ENCODE measurements at places on chromosomes 3 and 15. TPM values are rescaled to one million over a fixed set of nuclear protein-coding genes. Genes with fewer than 3 reads are reported as not detected.
A peak's percentile ranks its signal among the peaks of the same experiment; 100 is the strongest.

DNA sequence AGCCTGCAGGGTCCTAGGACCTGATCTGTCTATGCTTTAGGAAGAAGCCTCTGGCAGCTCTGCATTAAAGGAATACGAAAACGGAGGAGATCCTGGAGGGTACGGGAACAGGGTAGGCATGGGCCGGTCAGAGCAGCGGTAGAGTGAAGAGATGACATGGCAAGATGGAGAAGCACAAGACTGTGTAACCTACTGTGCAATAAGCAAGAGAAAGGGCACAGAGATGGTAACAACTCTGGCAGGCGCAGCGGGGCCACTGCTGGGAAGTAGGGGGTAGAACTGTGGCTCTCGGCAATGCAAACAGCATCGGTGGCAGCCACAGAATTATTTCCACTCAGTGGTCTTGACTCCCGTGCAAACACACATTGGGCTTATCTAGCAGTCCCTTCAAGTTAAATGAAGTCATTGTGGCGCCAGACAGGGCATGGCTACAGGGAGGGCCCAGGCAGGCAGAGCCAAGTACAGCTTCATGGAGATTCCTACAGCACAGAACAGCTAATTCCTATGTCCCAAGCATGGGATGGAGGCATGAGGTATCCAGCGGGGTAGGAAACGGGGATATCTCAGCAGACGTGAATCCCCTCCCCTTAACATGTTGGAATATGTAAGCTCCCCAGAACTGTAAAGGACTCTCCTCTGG, 28.8 kb downstream of the WHAMM start:
- no peaks in the 10 kb centered on the region for H3K4me1 ChIP-seq
- H3K36me3 ChIP-seq, result peaks cover 50% of the 10 kb centered on the region
- H3K27me3 ChIP-seq, result no peaks in the 10 kb centered on the region
- H3K4me3 ChIP-seq, result no peak overlapping the region
- no peak overlapping the region for H3K27ac ChIP-seq
- no peak for DNase-seq

DNA sequence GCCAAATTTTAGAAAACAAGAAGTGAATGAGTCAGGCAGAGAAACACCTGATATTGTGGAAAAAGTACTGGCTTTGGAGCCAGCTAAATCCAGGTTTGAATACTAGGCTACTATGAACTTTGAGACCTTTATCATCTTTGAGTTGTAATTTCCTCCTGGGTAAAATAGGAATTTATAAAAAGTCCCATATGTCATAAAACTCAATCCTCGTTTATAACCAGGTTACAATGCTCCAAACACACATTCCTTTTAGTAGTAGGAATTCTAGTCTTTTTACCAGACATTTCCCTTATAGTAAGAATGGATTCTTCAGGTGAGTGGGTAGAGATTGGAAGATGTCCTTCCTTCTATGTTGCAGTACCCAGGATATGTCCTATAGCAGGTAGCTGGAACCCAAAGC, 16.7 kb upstream of the DPH6 start:
- no peak overlapping the region for H3K4me3 ChIP-seq
- H3K4me1 ChIP-seq, result no peaks in the 10 kb centered on the region
- peak overlapping the region; percentile 29 for H3K27ac ChIP-seq
- H3K36me3 ChIP-seq, result no peaks in the 10 kb centered on the region

GRCh38 chr3:131658115-131658514, 155.3 kb upstream of the MRPL3 start:
- H3K4me3 ChIP-seq, result no peak overlapping the region
- no peaks in the 10 kb centered on the region for H3K4me1 ChIP-seq
- DNase-seq, result no peak
- no peaks in the 10 kb centered on the region for H3K27me3 ChIP-seq
- H3K36me3 ChIP-seq, result no peaks in the 10 kb centered on the region
- H3K27ac ChIP-seq, result no peak overlapping the region

DNA sequence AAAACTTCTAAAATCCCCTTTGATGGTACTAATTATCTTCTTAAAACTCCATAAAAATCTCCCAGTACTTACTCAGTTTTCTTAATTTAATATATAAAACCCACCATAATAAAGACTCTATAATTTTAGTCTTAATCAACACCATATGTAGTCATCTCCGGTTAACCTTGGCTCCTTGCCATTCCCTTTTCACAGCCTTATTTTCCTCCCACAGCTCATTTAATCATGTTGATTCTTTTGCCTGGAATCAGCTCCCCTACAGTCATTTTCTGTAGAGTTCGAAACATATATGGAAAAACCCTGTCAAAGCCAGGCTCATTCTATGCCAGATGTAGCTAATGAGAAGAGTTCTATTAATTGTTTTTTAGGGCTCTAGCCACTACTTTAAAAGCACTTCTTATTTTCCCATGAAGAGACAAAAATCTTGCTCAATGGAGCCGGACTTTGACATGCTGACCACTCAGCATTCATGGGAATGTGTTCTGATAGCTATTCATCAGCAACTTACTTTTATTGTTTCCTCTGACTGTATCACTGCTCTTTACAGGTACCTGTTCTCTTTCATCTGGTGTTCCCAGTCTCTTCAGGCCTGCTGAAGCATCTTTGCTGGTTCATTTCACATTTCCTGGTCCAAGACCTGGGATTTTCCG, 573.4 kb downstream of the NAALADL2 start:
- H3K27ac ChIP-seq, result no peak overlapping the region
- H3K36me3 ChIP-seq, result no peaks in the 10 kb centered on the region
- no peak overlapping the region for H3K4me3 ChIP-seq

GRCh38 chr3:14222457-14222856, 43.8 kb downstream of the LSM3 start:
- H3K4me3 ChIP-seq, result no peak overlapping the region
- no peaks in the 10 kb centered on the region for H3K36me3 ChIP-seq
- no peaks in the 10 kb centered on the region for H3K27me3 ChIP-seq
- H3K4me1 ChIP-seq, result no peaks in the 10 kb centered on the region
- no peak overlapping the region for H3K27ac ChIP-seq
- DNase-seq, result no peak

DNA sequence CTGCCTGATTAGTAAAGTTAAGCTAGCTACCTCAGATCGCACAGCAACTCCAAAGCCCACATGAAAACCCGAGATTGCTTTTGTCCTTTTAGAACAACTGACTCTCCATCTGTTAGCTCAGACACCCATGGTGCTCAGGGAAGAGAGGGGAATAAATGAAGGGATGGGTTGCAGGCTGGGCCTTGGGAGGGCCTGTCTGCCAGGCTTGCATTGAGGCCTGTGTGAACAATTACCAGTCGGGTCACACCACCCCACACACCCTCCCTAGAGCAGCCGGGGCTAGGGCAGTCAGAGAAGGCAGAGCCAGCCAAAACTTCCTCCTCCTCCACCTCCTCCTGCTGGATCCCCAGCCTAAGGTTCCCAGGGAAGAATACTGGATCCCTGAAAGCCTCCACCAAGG, 8.8 kb upstream of the PRKAR2A start:
- H3K36me3 ChIP-seq, result peaks cover 5% of the 10 kb centered on the region
- H3K4me1 ChIP-seq, result no peaks in the 10 kb centered on the region
- no peak overlapping the region for H3K4me3 ChIP-seq
- H3K27me3 ChIP-seq, result no peaks in the 10 kb centered on the region

Gene BOC
- total RNA-seq, result 120 TPM

DNA sequence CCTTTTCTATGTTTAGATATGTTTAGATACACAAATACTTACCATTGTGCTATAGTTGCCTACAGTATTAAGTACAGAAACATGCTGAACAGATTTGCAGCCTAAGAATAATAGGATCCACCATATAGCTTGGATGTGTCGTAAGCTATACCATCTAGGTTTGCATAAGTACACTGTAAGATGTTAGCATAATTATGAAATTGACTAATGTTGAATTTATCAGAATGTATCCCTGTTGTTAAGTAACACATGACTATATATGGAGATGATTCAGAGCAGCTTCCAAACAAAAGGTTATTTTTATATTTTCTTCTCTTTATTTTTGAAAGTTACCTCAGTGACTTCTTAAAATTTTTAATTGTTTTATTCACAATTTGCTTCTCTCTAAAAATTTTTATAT, 2.4 kb downstream of the SLC28A2 start:
- no peaks in the 10 kb centered on the region for H3K4me1 ChIP-seq
- H3K27ac ChIP-seq, result no peak overlapping the region
- no peaks in the 10 kb centered on the region for H3K27me3 ChIP-seq
- H3K36me3 ChIP-seq, result no peaks in the 10 kb centered on the region

Data from sigmoid colon (tissue), 7 donors.